ENCODE measurements at places on chromosomes 1 and 21. TPM values are rescaled to one million over a fixed set of nuclear protein-coding genes. Genes with fewer than 3 reads are reported as not detected.

Gene TNFRSF9
- total RNA-seq, result under 0.01 TPM

DNA sequence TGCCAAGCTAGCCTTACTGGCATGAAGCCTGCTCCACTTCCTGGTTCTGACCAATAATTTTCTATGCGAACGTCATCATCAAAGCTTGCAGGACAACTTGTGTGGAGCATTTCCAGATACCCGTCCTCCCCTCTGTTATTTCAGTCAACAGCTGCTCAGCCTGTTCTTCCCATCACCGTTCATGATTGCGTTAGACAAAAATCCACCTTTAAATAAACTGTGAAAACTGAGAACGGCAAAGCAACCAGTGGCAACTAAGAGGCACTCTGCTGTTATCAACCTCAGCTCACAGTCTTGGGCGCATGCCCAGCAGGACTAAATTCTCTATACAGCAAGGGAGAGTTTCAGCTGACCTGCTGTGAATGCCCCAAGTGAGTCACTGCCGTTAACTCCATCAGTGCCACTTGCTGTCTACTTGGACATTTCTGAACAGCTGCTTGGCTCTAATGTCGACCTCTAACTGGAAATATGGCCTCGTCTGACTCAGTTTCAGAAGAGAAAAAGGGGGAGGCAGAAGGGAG lies 207.4 kb upstream of the RUNX1 start:
- peak; percentile 44 for DNase-seq

- no peak for DNase-seq
These were observed 143.7 kb downstream of the PRDM16 start for GRCh38 chr1:3212453-3213355.

- no peak for DNase-seq
These were observed 151.8 kb upstream of the RAB4A start for GRCh38 chr1:229119161-229119560.

DNA sequence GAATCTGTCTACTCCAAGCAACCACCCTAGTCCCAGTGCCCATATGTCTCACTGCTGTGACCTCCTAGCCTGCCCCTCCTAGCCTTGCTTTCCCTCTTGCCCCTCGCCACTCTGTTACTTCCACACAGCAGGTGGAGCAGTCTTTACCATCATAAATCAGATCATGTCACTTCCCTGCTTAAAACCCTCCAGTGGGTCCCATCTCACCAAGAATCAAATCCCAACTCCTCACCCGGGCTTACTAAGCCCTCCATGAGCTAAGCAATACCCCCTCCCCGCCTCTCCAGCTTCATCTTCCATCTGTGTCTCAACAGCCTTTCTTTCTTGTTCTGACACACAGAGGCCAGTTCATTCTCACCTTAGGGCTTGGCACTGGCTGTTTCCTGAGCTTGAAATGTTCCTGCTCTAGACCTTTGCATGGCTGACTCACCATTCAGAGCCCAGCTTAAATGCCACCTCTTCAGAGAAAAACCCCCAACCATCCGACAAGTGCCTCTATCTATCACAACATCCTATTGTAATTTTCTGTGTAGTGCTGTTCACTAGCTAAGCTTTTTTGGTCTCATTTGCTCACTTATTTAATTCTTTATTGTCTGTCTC lies 22.3 kb downstream of the KNCN start:
- peak; percentile 81 for DNase-seq

Gene EPHB2
- 8.7 TPM for total RNA-seq

GRCh38 chr1:184929711-184930202 lies 44.6 kb downstream of the NIBAN1 start:
- peak; percentile 51 for DNase-seq

Measured in osteoblast (primary cell).